ENCODE measurements at places on chromosomes 1 and 21.

- no peak for DNase-seq
Observed at GRCh38 chr1:100806601-100807000, 87.1 kb downstream of the VCAM1 start.

DNA sequence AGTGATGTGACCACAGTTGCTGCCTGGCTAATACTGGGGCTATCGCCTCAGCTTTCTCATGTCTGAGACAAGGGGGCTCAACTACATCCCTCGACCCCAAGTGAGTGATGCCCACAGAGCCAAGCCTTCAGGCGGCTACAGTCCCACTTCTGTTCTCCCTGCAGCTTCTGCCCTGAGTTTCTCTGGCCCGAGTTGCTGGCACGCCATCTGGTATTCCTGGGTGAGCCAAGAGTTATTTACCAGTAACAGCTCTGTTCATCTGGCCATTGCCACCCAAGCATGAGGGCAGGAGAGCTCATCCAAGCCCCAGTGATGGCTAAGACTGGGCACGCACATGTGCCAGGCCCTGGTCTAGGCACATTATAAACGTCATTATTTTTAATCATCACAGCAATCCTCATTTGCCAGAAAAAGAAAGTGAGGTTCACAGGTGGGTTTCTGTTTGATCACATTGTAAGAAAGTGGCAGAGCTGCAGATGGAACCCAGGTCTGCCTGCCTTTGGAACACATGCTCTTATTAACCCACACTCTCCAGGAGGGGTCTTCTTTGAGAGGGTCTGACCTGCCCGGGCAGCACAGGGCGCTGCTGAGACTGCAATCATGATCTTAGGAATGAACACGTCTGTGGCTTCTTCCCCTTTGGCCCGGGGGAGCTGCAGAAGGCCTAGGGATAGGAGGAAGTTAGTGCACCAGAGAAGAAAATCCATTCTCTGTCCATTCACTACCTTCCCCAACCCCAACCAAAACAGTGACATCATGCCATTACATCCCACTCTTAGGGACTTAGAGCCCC is 27.5 kb downstream of the KCND3 start:
- DNase-seq, result no peak

DNA sequence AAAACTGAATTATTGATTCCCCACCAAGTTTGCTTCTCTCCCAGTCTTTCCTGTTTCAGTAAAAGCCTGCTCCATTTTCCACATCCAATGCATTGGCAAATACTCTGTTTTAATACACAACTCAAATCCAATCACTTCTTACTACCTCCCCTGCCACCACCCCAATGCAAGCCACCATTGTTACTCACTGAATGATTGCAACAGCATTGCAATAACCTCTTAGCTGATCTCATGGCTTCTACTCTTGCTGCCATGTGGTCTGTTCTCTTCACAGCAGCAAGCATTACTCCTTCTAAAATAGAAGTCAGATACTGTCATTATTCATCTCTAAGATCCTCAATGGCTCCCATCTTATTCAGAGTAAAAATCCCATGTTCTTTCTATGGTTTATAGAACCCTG is 123.4 kb downstream of the ATP6V1G3 start:
- DNase-seq, result no peak

DNA sequence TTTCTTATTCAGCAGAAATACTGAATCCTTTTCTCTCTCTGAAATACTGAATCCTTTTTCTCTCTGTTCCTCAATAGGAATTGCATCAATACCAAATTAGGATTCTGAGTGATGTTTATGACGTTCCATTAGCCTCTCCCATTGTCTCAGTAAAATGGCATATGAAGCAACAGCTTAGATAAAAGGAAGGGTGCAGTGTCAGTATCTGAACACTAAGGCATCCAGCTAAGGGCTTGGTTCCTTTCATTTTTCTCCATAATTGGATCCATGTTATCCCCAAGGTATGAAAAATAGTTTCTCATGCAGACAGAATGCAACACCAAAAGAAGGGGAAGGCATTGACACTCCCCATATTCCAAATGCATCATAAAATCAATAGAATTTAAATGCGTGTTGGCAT is 61.5 kb upstream of the RAVER2 start:
- no peak for DNase-seq

- no peak for DNase-seq
Observed at GRCh38 chr21:34345892-34346291, 17.9 kb upstream of the KCNE2 start.

- no peak for DNase-seq
Observed at GRCh38 chr1:65075123-65075976, 72.7 kb upstream of the AK4 start.

GRCh38 chr1:217712925-217713597 is 81.9 kb downstream of the SPATA17 start:
- no peak for DNase-seq

DNA sequence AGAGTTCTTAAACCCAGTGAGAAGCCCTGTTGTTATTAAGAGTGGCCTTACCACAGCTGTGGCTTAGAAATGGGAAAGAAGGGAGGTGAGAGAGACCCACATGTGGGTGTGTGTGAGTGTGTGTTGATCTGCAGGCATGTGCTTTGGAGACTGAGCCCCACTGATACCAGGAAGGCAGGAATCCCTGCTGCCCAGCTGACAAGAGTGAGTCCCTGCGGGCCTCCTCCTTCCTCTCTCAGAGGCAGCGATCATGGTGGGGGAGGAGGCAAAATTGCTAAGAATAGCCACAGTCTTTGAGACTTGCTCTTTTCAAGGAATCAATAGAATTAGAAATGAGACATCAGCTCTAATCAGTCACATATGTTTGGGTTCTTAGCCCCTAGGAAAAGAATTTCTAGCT is 87.0 kb upstream of the WARS2 start:
- DNase-seq, result no peak

- DNase-seq, result no peak
Observed at GRCh38 chr21:42794551-42794950, 84.8 kb downstream of the WDR4 start.

DNA sequence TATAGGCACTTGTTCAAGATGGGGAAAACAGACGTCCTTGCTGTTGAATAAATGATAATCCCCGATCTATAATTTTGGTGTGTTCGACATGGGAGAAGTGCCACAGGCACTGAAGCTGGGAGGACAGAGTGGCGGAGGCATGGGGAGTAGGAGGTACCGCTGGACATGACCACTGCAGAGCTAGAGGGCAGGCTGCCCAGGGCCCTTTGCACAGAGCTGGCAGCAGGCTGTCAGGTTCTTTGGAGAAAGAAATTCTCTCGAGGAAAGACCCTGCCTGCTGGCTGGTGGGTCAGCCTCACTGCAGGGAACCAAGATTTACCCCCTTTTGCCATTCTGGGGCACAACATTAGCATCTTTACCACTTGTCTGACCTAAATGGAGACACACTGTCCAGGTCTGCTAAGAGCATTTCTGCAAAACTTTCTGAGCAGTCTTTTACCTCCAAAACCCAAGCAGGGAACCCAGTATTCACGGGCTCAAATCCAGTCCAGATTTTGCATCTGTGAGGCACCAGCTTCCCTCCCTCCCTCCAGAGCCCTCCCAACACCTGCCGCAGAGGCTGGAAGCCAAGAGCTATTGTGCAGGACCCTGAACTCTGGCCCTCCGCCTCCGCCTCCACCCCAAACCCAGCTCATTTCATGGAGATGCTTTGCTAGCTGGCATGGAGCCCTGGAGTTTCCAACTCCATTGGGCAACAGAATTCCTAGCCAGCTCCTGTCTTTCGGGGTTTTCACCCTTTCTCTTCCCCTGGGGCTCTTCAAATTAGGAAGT is 142.3 kb downstream of the PLXNA2 start:
- DNase-seq, result no peak

DNA sequence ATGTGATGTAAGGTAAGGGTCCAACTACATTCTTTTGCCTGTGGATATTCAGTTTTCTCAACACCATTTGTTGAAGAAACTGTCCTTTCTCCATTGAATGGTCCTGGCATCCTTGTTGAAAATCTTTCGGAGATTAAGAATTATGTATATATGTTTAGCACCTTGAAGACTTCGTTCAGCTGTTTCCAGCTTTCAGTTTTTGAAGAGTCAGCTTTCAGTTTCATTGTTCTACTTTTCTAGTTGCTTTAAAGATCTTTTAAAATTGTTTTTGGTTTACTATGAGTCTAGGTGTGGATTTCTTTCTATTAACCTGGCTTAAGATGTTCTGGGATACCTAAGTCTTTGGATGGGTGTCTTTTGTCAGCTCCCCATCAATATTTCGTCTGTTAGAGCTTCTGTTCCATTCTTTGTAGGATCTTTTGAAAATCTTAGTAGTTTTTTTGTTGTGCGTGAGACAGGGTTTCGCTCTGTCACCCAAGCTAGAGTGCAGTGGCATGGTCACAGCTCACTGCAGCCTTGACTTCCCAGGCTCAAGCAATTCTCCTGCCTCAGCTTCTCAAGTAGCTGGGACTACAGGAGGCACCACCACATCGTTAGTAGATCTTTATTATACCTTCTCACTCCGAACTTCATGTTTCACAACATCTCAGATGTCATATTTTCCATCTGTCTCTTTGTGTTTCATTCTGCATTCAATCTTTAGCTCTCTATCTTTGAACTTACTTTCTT is 353.5 kb upstream of the B3GALT2 start:
- no peak for DNase-seq

DNA sequence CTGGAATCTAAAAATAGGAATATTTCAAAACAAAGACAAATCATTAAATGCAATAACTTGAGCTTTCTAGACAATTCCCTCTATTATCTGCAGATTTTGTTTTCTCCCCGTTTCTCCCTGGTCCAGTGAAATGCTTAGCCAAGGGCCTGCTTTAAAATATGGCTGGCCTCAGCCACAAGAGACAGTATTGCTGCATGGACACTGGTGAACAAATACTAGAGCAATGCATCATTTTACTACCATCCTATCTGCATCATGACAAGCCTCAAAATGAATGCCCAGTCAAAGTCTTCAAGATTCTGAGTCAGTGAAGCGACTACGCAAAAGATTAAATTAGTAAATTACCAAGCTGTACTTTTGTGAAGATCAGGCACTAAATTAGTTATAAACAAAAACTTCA is 80.5 kb downstream of the ENAH start:
- peak; percentile 38 for DNase-seq

- peak; percentile 50 for DNase-seq
Observed at GRCh38 chr1:54406339-54407153, at the start of gene SSBP3. Gene SSBP3, minus strand, starts transcription at chr1:54406394.

DNA sequence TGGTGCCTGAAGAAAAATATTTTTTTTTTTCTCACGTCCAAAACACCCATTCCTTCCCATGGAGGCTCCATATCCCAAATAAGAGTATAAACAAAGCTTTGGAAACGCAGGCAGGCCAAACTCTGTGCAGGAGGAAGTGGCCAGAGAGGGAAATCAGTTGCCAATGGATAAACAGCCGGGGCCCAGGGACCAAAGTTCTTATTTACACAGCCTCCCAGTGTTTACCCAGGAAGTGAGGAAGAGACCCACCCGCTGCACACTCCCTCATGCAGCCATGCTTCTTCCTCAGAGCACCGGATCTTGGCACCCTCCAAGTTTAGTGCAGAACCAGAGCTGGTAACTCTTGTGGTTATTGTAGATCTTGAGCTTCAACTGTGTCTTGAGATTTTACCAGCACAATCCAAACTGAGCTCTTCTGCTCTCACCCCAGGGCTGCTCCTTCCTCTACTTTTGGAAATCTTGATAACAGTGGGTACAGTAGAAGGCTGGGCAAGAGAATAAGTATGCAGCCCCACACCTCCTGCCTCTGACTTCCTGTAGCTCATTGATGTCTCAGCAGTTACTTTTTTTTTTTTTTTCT is 14.2 kb downstream of the MARCKSL1 start:
- DNase-seq, result no peak

DNA sequence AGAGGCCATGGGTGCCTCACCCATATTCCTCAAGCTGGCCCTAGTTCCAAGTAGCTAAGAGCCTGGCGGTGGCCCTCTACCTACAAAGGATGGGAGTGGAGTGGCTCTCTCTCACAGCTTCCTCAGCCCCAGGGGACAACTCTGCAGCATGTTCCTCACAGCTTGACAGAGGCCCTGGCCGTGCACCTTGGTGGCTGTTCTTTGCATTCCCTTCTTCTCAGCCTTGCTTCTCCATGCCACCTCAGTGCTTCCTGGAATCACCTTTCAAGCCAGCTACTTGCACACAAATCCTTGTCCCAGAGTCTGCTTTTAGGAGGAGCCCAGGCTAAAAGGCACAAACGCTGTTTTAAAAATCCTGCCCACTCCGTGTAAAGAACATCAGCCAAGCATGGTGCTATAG is 69.0 kb upstream of the DIRAS3 start:
- no peak for DNase-seq

DNA sequence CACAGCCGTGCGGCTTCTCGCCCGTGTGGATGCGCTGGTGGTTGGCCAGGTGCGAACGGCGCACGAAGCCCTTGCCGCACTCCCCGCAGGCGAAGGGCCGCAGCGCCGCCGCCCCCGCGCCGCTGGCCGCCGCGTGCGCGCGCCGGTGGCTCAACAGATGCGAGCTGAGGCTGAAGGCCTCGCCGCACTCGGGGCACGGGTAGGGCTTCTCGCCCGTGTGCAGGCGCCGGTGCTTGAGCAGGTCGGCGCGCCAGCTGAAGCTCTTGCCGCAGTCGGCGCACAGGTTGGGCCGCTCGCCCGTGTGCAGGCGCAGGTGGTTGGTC is 24.9 kb downstream of the ZNF697 start:
- DNase-seq, result no peak

DNA sequence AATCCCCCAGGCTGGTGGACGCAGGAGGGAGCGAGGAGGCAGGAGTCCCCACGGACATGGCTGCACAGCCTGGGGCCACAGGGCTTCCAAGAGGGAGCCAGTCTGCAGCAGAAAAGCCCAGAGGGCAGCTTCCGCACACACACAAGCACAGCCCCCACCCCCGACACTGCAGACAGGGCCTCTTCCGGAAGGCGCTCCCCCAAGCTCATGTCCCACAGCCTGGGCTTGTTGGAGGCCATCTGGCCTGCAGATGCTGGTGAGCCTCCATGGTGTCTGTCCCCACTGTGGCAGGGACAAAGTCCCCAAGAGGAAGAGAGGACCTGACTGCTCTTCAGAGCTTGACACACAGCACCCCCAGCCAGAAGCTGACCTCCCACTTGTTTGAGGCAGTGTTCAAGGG is 13.4 kb upstream of the KIAA1614 start:
- DNase-seq, result no peak

Data from GM04503 (cell line).